ENCODE measurements at places on chromosomes 6 and 20. TPM values are rescaled to one million over a fixed set of nuclear protein-coding genes. Genes with fewer than 3 reads are reported as not detected.

DNA sequence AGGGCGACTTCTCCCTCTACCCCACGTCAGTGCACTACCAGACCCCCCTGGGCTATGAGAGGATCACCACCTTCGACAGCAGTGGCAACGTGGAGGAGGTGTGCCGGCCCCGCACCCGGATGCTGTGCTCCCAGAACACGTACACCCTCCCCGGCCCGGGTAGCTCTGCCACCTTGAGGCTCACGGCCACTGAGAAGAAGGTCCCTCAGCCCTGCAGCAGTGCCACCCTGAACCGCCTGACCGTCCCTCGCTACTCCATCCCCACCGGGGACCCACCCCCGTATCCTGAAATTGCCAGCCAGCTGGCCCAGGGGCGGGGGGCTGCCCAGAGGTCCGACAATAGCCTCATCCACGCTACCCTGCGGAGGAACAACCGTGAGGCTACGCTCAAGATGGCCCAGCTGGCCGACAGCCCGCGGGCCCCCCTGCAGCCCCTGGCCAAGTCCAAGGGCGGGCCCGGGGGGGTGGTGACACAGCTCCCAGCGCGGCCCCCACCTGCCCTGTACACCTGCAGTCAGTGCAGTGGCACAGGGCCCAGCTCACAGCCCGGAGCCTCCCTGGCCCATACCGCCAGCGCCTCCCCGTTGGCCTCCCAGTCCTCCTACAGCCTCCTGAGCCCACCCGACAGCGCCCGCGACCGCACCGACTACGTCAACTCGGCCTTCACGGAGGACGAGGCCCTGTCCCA lies 57.5 kb upstream of the TMEM181 start:
- no peak for DNase-seq

GRCh38 chr6:25952535-25952934 lies 10.1 kb upstream of the TRIM38 start:
- DNase-seq, result no peak

DAAM2 gene
- total RNA-seq, result 37.2 TPM

DNA sequence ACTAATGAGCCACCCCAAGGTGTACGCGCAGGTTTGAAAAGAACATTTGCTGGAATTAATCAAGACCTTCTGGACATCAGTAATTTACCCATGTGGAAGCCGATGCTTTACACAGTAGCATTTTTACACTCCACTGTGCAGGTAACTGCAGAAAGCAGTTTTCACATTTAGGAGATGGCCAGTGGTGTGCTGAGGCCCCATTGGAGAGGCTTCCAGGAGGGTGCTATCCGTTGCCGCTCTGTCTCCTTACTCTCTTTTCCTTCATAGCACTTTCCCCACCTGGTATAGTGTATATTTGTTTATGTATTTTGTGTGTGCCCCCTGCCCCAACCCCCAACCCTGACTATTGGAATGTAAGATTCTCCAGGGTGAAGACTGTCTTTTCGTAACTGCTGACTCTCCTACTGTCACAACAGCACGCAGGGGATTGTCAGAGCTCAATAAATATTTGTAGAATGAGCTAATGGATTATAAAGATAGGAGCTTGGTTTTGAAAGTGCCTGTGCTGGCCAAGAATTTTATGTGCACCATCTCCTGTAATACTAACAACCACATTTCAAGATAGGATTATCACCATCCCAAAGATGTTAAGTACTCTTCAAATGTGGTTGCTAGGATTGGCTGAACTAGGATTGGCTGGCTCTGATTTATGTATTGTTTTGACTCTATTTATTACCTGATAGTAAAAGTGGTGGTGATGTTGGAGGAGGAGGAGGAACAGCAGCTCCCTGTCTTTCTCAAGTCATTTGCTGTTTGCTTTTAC lies 74.0 kb upstream of the GLP1R start:
- peak; percentile 12 for DNase-seq

DNA sequence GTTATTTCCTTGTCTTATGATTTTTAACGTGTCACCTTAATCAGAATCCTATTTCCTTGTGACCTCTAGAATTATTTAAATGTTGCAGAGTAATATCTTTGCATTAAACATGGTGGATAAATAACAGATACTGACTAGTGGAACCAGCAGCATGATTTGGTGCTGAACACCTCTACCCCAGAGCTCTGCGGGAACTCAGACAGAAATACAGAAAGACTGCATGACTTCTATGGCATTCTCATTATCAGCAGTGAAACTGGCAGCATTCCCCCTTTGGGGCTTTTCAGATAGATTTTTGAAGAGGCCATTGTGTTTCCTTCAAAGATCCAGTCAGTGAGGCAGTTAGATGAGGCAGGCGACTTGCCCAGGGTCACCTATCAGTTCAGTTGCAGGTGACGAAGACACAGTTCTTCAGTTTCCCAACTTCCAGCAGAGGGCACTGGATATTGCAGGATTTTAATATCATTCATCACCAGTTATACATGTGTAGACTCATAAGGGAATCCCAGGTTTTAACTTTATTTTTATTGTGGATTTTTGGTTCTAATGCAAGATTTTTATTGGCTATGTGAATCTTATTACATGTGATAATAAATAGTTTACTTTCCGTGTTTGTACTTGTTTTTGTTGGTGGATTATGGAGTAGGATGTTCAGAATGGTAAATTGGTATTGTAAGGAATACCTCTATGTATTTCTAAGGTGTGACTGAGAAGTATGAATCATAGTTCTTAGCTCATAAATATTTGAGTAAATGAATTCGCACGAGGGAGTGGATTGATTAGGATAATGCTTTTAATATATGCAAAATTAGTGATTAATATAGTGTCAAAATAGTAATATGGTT lies 81.3 kb downstream of the AFDN start:
- DNase-seq, result peak; percentile 48

TCP11 gene
- not detected for total RNA-seq

DEFB125 gene
- total RNA-seq, result not detected

DNA sequence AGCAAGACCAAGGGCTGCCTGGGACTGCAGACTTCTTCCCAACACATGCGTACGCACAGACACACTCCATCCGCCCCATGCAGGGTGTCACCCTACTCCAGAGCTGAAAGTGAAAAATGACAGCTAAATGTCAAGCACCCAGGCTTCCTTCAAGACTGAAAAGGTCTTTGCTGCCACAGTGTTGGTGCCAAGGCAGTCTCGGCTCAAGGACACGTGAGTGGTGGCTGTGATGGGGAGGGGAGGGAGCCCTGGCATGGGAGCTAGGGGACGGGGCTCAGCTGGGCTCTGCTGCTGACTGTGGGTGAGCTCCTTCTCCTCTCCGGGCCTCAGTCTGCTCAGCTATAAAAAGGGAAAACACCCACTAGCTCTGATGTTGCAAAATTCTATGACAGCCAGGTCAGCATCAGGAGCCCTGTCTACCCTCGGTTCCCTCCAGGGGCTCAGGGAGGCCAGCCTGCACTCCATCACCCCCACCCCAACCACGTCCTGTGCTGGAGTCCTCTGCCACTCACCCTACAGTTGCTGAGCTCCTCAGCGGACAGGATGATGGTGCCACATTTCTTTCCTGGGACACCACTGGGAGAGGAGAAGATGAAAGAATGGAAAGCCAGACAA lies 47.6 kb downstream of the CPNE5 start:
- DNase-seq, result no peak

- no peak for DNase-seq
Measured at GRCh38 chr20:24066076-24066700, 77.6 kb upstream of the GGTLC1 start.

DNA sequence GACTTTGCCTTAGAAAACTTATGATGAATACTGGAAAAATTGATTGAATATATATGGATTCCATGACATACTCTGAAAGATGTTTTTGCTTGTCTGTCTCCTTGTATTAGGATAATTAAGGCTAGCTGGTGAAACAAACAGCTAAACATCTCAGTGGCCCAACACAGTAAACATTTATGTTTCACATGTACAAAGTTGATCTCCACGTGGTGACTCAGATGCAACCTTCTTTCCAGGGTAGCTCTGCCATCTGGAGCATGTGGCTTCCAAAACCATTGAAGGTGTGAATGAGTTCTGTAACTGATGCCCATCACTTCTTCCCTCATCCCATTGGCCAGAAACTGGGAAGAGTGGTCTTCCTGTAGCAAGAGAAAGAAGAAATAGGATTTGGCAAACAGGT lies 196.3 kb downstream of the TSHZ2 start:
- DNase-seq, result no peak
